GM19239 (cell line): ENCODE measurements at places on chromosomes 12 and 14.

- DNase-seq = no peak
Observed at GRCh38 chr12:70603044-70603443, 34.2 kb downstream of the PTPRB start.

GRCh38 chr12:105887131-105887530, 251.6 kb downstream of the NUAK1 start:
- DNase-seq = no peak

DNA sequence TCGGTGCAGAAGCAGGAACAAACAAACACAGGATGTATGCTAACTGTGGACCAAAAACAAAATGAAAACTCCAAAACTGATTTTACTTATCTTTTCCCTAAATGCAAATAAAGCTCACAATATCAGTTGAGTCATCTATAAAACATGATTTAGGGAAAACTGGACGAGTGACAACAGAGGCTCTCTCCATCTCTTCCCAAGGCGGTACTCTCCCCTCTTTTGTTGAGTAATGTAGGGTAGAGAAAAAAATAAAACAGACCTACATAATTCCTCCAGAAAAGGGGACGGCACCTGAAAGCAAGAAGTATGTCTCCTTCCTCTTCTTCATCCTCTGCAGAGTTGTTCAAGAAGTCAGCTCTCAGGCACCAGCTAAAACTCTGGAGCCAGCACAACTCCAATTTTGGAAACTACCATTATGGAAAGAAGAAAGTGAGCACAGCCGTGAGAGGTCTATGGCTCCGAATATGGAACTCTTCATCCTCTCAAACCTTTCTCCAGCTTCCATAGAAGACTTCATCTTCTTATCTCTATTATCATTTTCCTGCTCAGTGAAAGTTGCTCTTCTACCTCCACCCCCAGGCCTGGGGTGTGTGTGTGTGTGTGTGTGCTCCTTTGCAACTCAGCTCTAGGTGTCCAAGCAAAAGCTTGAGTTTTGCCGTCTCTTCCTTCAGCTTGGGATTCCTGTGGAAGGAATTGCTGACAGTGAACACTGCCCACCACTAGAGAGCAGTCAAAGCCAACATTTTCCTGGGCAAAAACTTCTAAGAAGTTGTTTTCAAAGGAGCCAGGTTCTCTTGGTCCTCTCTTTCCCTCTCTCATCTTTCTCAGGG, 155.4 kb downstream of the DIO2 start:
- no peak for DNase-seq

DNA sequence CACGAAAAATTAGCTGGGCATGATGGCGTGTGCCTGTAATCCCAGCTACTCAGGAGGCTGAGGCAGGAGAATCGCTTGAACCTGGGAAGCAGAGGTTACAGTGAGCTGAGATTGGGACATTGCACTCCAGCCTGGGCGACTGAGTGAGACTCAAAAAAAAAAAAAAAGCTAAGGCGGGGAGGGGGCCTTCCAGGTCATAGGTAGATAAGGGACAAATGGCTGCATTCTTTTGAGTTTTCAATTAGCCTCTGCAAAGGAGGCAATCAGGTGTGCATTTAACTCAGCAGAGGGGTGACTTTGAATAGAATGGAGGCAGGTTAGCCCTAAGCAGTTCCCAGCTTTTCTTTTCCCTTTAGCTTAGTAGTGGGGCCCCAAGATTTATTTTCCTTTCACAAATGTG, 743 bp upstream of the AACS start:
- no peak for DNase-seq

DNA sequence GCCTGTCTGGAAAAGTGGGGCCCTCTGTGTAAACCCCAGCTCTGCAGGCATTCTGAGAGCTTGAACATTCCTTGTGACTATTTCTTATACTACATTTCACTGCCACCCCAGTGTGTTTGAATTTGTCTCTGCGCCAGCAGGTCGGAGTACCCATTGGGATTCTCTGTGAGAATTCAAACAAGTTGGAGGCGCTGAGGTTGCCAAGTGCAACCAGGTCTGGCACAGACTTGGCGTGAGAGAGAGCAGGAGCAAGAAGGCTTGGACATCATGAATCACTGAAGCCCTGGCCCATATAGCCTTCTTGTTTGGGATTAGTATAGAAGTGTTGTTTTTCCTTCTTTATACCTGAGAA, 33.0 kb upstream of the ATP2A2 start:
- no peak for DNase-seq

DNA sequence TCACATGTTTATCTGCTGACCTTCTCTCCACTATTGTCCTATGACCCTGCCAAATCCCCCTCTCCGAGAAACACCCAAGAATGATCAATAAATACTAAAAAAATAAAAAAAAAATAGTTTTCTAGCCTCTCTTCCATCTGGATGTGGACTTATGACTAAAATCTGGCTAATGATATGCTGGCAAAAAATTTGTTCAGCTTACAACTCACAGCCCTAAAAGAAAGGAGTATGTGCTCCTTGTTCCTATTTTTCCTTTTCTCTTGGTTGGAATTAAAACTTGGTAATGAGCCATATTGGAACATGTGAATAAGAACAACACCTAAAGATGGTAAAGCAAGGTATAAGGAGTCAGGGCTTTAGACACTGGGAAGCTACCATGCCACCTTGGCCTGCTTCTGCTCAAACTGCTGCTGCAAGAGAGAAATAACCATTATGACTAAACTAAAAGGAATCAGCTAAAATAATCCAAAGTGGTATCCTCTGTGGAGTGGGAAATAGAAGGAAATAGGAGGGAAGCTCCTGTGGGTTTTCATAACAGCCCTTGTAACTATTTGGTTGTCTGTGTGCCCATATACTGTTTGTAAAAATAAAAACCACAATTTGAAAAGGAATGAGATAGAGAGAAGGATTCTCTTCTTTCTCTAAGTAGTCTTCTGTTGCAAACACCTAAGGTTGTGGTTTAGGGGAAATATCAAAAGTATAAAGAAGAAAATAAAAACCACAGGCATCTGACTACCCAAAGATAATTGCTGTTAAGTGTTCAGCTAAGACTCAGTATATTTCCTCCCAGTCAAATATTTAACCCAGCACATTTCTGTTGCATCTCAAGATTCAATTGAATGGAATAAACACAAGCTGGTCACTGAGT, 53.8 kb downstream of the SDR9C7 start:
- no peak for DNase-seq

DNA sequence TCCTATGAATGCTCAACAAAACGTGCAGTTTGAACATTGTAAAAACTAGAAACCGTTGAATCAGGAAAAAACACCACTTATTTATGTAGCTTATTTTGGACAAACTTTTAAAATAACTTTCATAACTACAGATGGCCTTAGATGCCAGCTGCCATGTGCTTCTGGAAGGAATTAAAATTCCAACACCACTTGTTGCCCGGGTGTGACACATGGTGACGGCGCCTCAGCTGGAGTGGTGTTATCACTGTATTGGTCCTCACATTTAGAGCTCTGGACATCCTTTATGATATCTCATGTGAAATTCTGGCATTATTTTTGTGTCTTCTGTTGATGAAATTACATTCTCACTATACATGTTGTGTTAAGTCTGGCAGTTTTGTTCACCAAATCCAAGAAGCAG, 211.0 kb downstream of the IPO8 start:
- no peak for DNase-seq

GRCh38 chr12:6735448-6736191, 11.8 kb downstream of the COPS7A start:
- DNase-seq = peak; percentile 43

DNA sequence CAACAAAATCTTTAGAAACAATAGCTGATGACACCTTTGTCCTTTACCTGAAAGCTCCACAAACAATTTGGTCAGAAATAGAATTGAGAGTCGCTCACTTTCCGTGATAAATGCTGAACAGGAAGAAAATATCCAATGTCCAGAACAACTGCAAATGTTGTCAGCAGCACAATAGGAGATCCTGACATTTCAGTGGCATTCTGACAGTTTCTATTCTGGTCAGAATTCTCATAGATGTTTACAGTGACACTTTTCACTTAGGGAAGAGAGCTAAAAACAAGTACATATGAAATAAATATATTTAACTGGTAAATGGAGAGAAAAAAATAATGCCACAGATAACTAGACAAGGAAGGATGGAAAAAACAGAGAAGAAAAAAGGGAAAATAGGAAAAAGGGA, 39.1 kb downstream of the MAGOHB start:
- DNase-seq = no peak

DNA sequence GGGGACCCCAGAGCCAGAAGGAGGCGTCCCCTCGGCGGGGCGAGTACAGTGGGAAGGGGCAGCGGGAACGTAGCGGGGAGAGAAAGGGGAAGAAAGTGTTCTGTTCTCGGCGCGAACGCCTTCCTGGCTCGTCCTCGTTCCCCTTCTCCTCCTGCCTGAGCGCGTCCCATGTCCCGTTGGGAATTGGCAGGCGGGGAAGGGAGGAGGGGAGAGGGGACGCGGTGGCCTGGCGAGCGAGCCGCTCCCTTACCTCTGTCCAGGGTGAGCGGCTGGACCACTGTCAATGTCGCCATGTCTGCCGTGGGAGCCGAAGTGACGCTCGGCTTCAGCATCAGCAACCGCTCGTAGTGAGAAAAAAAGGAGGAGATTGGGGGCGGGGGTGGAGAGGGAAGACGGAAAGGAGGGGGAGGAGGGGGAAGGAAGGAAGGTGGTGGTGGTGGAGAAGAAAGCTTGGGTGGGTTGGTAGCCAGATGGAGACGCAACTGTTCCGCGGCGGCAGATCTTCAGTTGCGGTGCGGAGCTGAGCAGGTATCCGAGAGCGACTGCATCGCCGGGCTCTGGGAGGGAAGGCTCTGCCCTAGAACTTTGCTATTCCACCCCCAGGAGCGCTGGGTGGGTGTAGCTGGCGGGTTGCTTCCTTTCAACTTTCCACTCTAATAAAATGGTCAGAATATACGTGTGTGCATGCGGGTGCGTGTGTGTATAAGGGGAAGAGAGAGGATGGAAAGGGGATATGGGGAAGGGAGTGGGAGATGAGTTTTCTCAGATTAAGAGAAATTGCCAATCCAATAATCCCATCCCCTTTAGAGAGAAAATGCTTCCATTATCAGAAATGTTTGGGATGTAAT, at the start of gene LIN7A:
LIN7A (minus strand) TSS at position 544 of the 848 bp plus-strand sequence; CDS start at position 332, 212 bp downstream.
- no peak for DNase-seq

DNA sequence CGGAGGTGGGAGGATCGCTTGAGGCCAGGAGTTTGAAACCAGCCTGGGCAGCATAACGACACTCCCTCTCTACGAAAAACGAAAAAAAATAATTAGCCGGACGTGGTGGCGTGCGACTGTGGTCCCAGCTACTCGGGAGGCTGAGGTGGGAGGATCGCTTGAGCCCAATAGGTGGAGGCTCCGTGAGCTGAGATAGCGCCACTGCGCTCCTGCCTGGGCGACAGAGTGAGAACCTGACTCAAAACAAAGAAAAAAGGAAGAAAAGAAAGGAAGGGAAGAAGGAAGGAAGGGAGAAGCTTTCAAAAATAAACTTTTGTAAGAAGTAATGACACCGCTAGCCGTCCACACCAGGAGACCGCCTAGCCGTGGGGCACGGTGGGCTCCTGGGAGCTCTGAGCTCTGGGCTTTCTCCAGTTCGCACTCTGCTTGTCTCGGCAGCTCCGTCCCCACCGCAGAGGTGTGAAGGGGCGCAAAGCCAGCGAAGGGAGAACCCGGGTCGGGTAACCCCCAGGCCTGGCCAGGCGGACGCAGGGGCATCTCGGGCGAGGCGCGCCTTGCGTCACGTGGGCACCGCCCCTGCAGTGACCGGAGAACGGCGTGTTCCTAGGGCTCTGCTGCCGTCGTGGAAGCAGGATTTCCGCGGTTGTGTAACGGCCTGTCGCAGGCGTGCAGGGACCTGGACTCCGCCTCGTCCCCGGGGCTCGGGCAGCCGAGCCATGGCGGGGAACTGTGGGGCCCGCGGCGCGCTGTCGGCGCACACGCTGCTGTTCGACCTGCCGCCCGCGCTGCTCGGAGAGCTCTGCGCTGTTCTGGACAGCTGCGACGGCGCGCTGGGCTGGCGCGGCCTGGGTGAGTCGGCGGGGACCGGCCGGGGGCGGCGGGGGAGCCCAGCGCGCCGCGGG, at the start of gene IRAK3:
IRAK3 (plus strand) TSS at position 631 of the 902 bp plus-strand sequence; CDS start at position 717, 86 bp downstream.
- DNase-seq = peak; percentile 36

GRCh38 chr14:99383472-99384449, 96.9 kb downstream of the SETD3 start:
- DNase-seq = no peak

DNA sequence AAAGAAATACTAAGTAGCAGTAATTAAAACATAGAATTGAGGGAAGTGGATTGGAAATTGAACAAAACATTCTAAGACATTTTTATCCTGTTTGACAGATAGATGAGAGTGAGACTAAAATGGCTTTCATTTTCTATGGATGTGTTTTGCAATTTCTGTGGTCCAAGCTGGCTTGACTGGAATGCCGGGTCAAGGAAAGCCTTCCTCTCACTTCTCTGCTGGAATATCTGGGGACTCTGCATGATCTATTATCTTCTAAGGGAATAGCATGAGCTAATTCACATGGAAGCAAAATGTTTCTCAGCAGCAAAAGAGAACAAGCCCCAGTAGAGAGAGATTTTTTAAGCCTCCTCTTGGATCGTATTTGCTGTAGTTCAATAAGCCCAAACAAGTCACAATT, 407.9 kb upstream of the ATXN7L3B start:
- no peak for DNase-seq

- no peak for DNase-seq
Observed at GRCh38 chr12:99281277-99281676, 366.3 kb upstream of the GARIN6 start.

DNA sequence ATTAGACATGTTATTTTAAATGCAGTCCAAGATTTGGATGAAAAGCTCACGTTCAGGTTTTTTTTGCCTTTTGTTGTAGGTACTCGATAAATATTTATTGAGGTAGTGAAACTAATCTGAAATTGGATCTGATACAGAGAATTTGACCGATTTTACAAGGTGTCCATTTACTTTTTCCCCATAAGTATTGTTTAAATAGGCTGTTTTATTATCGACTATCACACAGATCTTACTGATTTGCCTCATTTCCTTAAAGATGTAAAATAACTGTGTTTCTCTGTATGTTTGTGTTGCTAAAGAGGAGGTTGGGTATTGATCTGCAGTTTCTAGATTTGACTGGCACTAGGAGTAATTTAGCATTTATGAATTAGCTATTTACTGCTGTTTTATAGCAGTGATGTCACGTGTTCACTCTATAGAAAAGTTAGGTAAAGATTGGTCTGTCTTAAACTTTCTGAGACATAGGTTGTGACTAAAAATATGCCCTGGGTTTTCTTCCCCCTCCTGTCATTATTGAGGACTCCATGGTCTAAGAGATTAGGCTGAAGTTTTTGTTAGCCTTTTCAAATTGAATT, 3.5 kb downstream of the RAP1B start:
- no peak for DNase-seq

GRCh38 chr12:132061641-132062430, 82.3 kb downstream of the DDX51 start:
- DNase-seq = no peak
